Occipital lobe (tissue), 3 donors: ENCODE measurements at places on chromosomes 6 and 20.

DNA sequence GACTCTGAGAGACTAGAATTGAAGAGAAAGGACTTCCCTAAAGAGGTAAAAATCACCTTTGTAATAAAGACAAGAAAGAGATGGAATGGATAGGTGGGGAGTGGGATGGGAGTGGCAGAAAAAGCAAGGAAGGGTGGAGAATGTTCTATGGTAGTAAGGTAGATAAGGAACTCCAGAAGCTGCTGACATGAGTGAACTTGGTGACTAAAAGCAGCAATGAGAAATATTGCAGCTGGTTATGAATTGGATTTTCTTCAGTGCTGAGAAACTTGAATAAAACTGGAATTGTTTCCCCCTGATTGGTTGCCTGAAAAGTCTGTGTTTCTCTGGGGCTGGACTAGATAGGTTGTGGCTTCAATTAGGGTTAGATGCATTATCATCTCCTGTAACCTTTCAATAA, 15.7 kb upstream of the DTNBP1 start:
- no peak for DNase-seq

DNA sequence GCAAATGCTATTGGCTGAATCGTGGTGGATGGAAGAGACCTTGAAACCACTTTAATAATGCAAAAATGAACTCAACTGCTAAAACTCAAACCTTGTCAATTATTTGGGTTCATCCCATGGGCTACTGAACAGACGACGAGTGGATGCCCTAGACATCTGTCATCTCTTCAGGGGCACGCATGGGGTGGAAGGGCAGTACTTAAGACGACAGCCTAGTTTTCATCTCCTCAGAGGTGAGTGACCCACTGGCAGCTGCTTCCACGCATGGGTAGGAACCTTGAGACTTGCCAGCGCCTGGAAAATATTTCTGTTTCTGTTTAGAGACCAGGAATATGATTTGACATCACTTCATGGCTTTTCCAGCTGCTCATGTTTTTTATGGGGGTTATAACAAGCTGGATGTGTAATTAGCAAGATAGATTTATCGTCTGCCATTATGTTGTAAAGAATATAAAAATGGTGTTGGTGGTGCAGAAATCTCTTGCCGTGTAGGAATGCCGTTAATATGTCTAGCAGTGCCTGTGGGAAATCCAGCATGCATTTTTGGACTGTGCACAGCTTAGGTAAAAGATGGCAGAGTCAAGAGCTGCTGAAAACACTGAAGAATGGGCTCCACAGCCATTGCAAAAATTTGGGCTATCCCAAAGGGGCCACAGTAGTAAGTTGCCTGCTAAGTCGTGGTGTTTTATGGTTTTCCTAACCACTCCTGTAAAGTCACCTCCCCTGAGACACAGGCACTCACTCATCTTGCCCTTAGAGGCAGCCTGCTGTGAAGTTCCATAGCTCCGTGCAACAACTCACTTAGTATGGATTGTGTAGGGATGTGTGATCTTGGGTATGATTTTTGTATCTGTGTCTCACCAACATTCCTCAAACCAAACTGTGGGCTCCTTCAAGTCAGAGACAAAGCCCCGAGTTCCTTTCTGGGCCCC, 203.3 kb downstream of the EYA2 start:
- DNase-seq = no peak

DNA sequence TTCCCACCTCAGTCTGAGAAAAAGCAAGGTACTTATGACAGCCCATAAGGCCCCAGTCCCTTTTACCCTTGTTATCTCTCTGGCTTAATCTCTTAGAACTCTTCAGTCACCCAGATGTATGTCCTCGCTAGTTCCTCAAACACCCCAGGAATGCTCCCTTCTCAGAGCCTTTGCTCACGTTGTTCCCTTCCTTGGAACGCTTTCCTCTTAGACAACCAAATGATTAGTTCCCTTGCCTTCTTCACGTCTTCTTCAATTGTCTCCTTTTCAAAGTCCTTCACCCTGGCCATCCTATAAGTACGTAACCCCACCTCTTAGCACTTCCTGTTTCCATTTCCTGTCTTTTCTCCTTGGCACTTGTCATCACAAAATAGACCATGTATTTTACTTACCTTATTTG, 1.1 kb upstream of the APOBEC2 start:
- no peak for DNase-seq

DNA sequence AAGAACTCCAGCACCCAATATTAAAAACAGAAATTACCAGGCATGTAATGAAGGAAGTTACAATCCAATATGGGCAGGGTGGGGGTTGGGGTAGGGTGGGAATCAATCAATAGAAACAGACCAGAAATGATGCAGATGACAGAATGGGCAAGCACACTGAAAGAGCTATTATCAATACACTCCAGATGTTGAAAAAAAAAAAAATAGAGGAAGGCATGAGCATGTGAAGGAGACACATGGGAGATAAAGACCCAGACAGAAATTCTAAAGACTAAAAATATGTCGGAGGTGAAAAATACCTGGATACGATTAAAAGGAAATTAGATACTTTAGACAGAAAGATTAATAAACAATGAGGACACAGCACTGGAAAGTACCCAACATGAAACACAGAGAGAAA, 19.1 kb upstream of the ZC3H12D start:
- no peak for DNase-seq

DNA sequence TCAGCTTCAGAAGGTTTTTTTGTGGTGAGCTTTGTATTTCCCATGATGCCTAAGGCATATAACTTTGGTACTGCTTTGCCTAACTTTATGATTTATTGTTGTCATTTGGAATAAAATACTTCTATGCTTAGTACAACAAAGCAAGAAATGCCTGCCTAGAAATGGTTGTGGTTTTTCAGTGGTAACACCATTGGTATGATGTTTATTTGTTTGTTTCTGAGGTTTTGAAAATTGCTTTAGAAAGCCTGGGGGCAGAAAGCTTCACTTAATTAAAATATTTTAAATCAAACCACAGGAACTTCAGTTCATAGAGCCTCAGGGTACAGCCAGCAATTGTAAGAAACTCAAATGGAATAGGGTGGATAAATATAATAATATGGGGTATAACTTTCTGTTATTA, 351.2 kb upstream of the MAP3K7 start:
- no peak for DNase-seq

- DNase-seq = no peak
These were observed 334.2 kb downstream of the MEI4 start for GRCh38 chr6:77987035-77987384.

GRCh38 chr6:106763361-106763760, 134.0 kb downstream of the QRSL1 start:
- no peak for DNase-seq

DNA sequence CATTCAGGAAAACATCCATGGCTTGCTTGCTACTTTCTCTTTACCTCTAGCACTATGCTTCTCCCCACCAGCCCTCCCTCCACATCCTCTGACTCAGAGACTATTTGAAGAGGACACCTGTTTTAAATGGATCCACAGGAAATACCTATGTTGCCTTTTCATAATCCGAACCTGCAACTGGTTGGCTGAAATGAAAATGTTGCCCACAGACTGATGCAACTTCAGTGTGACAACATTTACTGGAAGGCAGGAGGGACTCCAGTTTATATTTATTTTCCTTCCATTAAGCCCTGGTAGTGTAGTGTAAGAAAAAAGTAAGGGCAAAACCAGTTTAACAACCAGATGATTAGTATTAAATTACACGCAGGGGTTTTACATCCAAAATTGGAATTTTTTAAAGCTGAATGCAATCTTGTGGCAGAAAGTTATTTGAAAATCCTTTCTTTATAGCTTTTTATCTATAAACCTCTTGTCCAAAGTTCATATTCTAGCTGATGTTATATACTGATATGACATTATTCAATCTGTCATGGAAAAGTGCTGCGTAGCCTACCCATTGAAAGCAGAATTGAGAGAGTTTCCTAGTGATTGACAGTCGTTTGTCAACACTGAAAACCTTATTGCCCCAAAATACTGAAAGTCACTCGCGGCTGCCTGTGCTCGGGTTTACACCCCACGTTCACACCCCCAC, 881 bp upstream of the AIG1 start:
- no peak for DNase-seq

- DNase-seq = no peak
These were observed 72.5 kb downstream of the FLRT3 start for GRCh38 chr20:14264869-14265268.

DNA sequence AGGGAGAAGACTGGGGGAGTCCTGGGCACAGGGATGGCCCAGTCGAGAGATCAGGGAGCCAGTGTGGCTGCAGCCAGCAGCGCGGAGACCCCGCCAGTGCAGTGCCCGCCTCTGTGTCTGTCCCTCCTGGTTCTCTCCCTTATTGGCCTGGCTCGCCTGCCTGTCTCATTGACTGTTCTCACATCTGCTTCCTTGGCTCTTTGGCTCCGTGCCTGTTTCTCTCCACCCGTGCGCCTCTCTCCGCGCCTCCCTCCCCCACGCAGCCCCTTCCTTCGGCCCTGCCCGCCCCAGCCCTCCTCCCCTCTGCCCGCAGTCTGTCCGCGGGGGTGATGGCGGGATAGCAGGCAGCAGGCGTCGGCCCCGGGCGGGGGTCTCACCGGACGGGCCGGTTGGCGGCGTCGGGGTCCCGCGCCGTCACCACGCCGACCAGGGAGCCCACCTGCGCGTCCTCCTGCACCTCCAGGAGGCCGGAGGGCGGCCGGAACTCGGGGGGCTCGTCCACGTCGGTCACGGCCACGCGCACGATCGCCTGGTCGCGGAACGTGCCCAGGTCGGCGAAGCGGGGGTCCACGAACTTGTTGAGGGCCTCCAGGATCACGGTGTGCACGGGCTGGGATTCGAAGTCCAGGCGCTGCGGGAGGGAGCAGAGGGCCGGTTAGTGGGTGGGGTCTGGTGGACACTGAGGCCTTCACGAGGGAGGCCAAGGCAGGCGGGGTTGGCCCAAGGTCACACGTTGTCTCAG, 92.0 kb downstream of the CD40 start:
- DNase-seq = no peak

DNA sequence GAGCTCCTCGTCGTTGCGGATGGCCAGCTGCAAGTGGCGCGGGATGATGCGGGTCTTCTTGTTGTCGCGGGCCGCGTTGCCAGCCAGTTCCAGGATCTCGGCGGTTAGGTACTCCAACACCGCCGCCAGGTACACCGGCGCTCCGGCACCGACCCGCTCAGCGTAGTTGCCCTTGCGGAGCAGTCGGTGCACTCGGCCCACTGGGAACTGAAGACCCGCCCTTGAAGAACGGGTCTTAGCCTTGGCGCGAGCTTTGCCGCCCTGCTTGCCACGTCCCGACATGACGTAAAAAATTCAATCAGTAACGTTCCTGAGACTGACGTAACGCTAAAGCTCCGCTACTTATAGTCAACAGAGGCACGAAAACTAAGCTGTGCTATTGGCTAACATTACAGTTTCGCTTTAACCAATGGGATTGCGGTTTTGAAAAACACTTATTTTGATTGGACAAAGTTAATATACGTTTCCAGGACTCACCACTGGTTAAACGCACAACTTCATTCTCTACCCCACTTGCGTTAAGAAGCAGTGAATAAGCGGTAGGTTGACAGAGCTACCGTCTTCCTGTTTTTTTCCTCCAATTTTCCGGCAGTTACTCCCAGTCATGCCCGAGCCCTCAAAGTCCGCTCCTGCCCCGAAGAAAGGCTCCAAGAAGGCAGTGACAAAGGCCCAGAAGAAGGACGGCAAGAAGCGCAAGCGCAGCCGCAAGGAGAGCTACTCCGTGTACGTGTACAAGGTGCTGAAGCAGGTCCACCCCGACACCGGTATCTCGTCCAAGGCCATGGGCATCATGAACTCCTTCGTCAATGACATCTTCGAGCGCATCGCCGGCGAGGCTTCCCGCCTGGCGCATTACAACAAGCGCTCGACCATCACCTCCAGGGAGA, 73.9 kb downstream of the OR2B2 start:
- peak; percentile 61 for DNase-seq
